Cardiac muscle cell (in vitro differentiated cells and primary cell): ENCODE measurements at places on chromosomes 4 and X. TPM values are rescaled to one million over a fixed set of nuclear protein-coding genes. Genes with fewer than 3 reads are reported as not detected.

The SLC10A6 gene
- not detected in 2 replicates for total RNA-seq

The NEIL3 gene
- total RNA-seq = 1.9 and 7.4 TPM in 2 replicates

The LRIT3 gene
- 0.11 and 0.15 TPM in 2 replicates for total RNA-seq

The PRAF2 gene
- total RNA-seq = 22.9 and 30.3 TPM in 2 replicates

The PHOX2B gene
- total RNA-seq = not detected in 2 replicates

The UGT8 gene
- total RNA-seq = 0.18 and 0.36 TPM in 2 replicates

The YY2 gene
- 0.63 and 1.1 TPM in 2 replicates for total RNA-seq

The CYSLTR1 gene
- total RNA-seq = 0.04 TPM in 1 of 2 replicates, not detected in the other

GRCh38 chr4:93813092-93813491 is 15.5 kb upstream of the ATOH1 start:
- no peak overlapping the region for H3K4me3 ChIP-seq
- H3K27me3 ChIP-seq = peaks cover 10% of the 10 kb centered on the region
- no peaks in the 10 kb centered on the region for H3K36me3 ChIP-seq
- H3K27ac ChIP-seq = no peak overlapping the region
- no peaks in the 10 kb centered on the region for H3K4me1 ChIP-seq

GRCh38 chr4:15003401-15003890 is 1.2 kb downstream of the CPEB2 start:
- peaks cover 17% of the 10 kb centered on the region for H3K4me1 ChIP-seq
- peak overlapping the region; percentile 87 for H3K4me3 ChIP-seq
- no peaks in the 10 kb centered on the region for H3K27me3 ChIP-seq
- H3K27ac ChIP-seq = peak overlapping the region; percentile 96
- DNase-seq = peak; percentile 54

GRCh38 chr4:7402526-7402925 is 32.2 kb downstream of the PSAPL1 start:
- no peaks in the 10 kb centered on the region for H3K36me3 ChIP-seq
- no peak overlapping the region for H3K4me3 ChIP-seq
- H3K4me1 ChIP-seq = peaks cover 5% of the 10 kb centered on the region

DNA sequence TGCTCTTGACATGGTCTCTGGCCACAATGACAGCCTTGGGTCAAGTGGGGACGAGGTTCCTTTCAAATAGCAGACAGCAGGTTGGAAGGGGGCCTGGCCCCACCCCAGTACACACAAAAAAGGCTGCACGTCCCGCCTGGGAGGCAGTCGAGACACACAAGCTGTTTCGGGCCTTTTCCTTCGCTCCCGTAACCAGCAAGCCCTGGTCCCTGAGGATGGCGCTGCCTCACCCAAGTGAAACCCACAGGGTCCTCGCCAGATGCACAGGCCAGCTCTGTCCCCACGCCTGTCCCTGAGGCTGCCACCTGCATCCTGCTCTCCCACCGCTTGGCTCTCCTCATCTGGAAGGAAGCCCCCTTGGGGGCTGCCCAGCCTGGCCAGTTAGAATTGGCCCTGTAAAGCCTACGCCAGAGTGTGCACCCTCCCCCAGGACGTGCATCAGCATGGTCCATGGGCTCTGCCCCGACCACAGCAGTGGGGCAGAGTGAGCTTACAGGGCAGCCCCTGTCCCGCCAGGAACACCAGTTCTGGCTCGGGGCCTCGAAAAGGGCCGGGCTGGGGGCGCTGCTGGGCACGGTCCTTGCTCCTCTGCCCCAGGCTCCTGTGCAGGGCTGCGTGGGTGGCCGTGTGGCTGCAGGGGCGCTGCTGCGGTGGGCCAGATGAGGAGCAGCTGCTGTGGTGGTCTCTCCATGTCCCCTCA is 2.0 kb downstream of the CPLX1 start:
- H3K27ac ChIP-seq = no peak overlapping the region
- no peaks in the 10 kb centered on the region for H3K36me3 ChIP-seq
- no peaks in the 10 kb centered on the region for H3K4me1 ChIP-seq
- H3K27me3 ChIP-seq = peaks cover 96% of the 10 kb centered on the region
- no peak for DNase-seq

DNA sequence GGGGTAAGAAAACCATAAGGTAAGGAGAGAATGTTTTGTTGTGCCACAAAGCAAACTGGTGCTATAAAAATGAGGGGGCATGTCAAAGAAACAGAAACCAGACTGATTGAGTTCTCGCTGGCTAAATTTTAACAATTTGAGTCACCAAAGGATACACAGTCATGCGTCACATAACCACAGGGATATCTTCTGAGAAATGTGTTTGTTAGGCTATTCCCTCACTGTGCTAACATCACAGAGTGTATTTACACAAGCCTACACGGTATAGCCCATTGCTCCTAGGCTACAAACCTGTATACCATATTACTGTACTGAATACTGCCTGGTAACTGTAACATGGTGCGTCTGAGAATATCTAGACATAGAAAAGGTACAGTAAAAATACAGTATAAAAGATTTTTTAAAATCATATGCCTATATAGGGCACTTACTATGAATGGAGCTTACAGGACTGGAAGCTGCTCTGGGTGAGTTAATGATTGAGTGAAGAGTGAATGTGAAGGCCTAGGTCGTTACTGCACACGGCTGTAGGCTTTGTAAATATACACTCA is 50.1 kb downstream of the FBXW7 start:
- H3K4me1 ChIP-seq = peaks cover 15% of the 10 kb centered on the region
- H3K27ac ChIP-seq = no peak overlapping the region
- DNase-seq = peak; percentile 90
- H3K4me3 ChIP-seq = no peak overlapping the region
- H3K36me3 ChIP-seq = no peaks in the 10 kb centered on the region

GRCh38 chr4:140110542-140111215 is 43.3 kb downstream of the MAML3 start:
- no peaks in the 10 kb centered on the region for H3K36me3 ChIP-seq
- H3K27ac ChIP-seq = no peak overlapping the region
- H3K27me3 ChIP-seq = no peaks in the 10 kb centered on the region
- DNase-seq = no peak
- no peak overlapping the region for H3K4me3 ChIP-seq
- no peaks in the 10 kb centered on the region for H3K4me1 ChIP-seq

- no peaks in the 10 kb centered on the region for H3K27me3 ChIP-seq
- no peaks in the 10 kb centered on the region for H3K36me3 ChIP-seq
- H3K4me3 ChIP-seq = no peak overlapping the region
- no peak overlapping the region for H3K27ac ChIP-seq
- DNase-seq = no peak
Observed at GRCh38 chr4:169070071-169070894, 60.2 kb upstream of the CBR4 start.

DNA sequence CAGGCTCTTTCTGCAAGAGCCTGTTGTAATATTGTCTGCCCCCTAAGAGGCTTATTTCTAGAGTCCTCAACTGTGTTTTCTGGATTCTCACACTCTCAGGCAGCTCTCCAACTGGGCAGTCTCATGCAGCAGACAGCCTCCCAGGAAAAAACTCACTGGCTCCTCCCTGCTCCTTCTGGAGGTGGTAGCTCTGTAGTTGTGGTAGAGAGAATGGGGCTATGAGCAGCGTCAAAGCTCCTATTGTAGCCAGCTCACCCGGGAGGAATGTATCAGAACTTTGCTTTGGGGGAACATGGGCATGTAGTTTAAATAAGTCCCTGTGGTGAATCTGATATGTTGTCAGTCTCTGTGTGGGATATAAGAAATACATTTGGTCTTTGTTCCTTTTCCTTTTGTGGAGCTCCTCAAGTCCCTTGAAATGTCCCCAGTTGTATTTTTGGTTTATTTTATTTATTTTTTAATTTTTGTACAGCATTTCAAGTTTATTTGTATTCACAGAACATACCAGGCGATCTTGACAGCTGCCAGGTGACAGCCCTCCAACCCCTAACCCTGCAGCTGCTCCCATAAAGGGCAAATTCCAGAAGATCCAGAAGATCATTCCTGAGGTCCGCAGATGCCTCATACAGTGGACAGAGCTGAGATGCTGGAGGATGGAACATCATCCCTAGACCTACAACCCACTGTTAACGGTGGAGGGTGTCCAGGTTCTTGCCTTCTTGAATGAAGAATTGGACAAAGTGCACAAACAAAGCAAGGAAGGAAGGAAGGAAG is 45.7 kb downstream of the TRIM61 start:
- no peak overlapping the region for H3K27ac ChIP-seq
- no peak for DNase-seq
- no peak overlapping the region for H3K4me3 ChIP-seq

GRCh38 chrX:68511255-68511654 is 12.4 kb downstream of the YIPF6 start:
- no peaks in the 10 kb centered on the region for H3K4me1 ChIP-seq
- no peak overlapping the region for H3K4me3 ChIP-seq
- no peaks in the 10 kb centered on the region for H3K27me3 ChIP-seq
- no peaks in the 10 kb centered on the region for H3K36me3 ChIP-seq

DNA sequence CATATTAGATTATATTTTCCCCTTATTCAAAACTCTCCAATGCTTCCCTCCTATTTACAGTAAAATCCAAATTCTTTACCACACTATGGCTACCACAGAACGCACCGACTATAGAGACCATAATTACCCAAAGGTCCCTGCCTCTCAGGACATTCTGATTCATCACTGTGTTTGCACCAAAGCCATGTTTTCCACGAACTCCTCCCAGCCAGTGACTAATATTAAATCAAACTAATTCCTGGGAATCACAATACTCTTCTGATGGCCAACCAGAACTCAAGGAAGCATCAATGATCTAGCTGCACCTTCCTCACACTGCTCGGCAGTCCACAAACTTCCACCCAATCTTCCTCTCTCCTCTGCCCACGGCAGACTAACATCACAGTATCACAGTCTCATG is 24.2 kb upstream of the EDNRA start:
- no peaks in the 10 kb centered on the region for H3K36me3 ChIP-seq
- no peak for DNase-seq

DNA sequence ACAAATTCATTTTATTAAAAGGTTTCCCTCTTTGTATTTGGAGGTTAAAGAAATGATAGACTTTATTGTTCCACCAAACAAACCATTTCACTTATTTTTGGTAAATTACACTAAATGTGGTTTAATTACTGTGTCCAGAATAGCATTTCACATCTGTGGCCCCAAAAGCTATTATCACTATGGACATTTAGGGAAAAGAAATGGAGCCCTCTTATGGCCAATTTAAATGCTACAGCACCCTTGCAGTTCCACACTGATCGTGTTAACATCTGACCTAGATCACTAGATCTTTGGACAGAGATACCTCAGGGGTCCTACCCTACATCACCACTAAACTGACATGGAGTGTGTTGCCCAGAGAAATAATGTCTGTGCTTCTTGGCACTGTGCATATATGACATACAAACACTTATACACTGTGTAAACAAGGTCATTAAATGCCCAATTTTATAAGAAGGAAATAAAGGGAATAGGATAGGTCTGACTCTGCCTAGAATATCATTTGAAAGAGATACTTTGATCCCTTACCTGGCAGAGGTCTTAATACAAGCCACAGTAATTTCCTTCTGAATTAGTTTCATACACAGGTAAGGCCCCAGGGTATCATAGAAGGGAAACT is 163.9 kb downstream of the KDR start:
- H3K27ac ChIP-seq = no peak overlapping the region
- H3K27me3 ChIP-seq = peaks cover 46% of the 10 kb centered on the region
- H3K4me3 ChIP-seq = no peak overlapping the region
- no peaks in the 10 kb centered on the region for H3K36me3 ChIP-seq

DNA sequence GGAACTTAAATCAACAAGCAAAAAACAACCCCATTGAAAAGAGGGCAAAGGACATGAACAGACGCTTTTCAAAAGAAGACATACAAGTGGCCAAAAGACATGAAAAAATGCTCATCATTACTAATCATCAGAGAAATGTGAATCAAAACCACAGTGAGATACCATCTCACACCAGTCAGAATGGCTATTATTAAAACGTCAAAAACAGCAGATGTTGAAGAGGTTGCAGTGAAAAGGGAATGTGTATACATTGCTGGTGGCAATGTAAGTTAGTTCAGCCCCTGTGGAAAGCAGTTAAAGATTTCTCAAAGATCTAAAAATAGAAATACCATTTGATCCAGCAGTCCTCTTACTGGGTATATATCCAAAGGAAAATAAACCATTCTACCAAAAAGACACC is 22.6 kb downstream of the RTL9 start:
- no peaks in the 10 kb centered on the region for H3K27me3 ChIP-seq
- DNase-seq = peak; percentile 30
- H3K36me3 ChIP-seq = no peaks in the 10 kb centered on the region
- H3K4me3 ChIP-seq = no peak overlapping the region

GRCh38 chr4:73867783-73868182 is 1.4 kb upstream of the CXCL1 start:
- no peak overlapping the region for H3K4me3 ChIP-seq
- no peak for DNase-seq
- no peaks in the 10 kb centered on the region for H3K4me1 ChIP-seq
- no peaks in the 10 kb centered on the region for H3K36me3 ChIP-seq

GRCh38 chr4:65921180-65921579 is 250.9 kb upstream of the EPHA5 start:
- no peak for DNase-seq
- H3K27me3 ChIP-seq = no peaks in the 10 kb centered on the region
- H3K4me1 ChIP-seq = no peaks in the 10 kb centered on the region
- H3K27ac ChIP-seq = no peak overlapping the region
- no peak overlapping the region for H3K4me3 ChIP-seq
- H3K36me3 ChIP-seq = no peaks in the 10 kb centered on the region

- no peaks in the 10 kb centered on the region for H3K27me3 ChIP-seq
- DNase-seq = no peak
- no peak overlapping the region for H3K27ac ChIP-seq
Observed at GRCh38 chr4:57018980-57019379, 40.3 kb downstream of the POLR2B start.

- peaks cover 13% of the 10 kb centered on the region for H3K36me3 ChIP-seq
- H3K27ac ChIP-seq = no peak overlapping the region
- no peaks in the 10 kb centered on the region for H3K27me3 ChIP-seq
- no peaks in the 10 kb centered on the region for H3K4me1 ChIP-seq
- no peak overlapping the region for H3K4me3 ChIP-seq
Observed at GRCh38 chr4:1726146-1726934, 5.0 kb downstream of the TACC3 start.

DNA sequence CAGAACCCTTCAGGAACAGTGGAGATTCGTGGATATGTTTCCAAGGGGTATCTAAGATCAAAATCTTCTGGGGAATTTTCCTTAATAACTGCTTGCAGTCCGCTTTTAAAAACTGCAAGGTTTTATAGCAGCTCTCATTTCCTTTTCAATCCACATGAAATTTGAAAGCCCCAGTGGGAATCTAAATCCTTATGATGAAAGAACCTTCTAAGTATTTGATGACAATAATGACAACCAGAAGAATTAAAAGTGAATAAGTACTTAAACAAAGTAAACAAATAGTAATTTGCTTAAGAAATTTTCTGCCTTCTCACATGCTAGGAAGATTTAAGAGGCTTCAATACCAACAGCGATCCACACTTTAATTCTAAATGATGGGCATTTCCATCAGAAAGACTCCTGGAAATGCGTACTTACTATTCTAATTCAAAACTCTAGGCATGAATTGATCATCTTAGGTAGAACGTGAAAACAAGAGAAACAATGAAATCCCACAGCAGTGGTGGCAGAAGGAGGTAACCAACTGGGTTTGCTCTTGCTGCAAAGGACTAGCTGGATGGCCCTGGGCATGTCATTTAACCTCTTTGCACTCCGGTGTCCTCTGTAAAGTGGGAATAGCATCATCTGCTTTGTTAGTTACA is 37.6 kb upstream of the S100G start:
- no peak for DNase-seq
- no peaks in the 10 kb centered on the region for H3K4me1 ChIP-seq
- no peak overlapping the region for H3K4me3 ChIP-seq
- H3K36me3 ChIP-seq = peaks cover 16% of the 10 kb centered on the region
- no peaks in the 10 kb centered on the region for H3K27me3 ChIP-seq

GRCh38 chr4:53563824-53564223 is 27.5 kb downstream of the LNX1 start:
- H3K27ac ChIP-seq = no peak overlapping the region
- H3K4me1 ChIP-seq = peaks cover 3% of the 10 kb centered on the region
- H3K27me3 ChIP-seq = no peaks in the 10 kb centered on the region
- no peaks in the 10 kb centered on the region for H3K36me3 ChIP-seq
- no peak overlapping the region for H3K4me3 ChIP-seq
